NCI-H2107 (cell line): ENCODE measurements at places on chromosomes 2 and 18.

GRCh38 chr2:46270384-46270783, 26.8 kb upstream of the EPAS1 start:
- no peak for DNase-seq

DNA sequence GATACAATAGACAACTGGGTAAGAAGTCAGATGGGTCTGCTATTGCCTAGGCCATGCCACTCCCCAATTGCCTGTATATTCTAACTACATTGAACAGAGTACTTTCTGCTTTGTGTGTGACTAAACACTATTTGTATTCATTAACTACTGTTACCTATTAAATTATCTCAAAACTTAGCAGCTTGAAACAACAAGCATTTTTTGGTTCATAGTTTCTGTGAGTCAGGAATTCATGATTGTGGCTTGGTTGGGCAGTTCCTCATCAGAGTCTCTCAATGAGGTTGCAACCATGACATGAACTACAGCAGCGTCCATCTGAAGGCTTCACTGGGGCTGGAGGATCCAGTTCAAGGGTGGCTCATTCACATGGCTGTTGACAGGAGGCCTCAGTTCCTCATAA, 205.7 kb downstream of the EN1 start:
- DNase-seq = no peak

DNA sequence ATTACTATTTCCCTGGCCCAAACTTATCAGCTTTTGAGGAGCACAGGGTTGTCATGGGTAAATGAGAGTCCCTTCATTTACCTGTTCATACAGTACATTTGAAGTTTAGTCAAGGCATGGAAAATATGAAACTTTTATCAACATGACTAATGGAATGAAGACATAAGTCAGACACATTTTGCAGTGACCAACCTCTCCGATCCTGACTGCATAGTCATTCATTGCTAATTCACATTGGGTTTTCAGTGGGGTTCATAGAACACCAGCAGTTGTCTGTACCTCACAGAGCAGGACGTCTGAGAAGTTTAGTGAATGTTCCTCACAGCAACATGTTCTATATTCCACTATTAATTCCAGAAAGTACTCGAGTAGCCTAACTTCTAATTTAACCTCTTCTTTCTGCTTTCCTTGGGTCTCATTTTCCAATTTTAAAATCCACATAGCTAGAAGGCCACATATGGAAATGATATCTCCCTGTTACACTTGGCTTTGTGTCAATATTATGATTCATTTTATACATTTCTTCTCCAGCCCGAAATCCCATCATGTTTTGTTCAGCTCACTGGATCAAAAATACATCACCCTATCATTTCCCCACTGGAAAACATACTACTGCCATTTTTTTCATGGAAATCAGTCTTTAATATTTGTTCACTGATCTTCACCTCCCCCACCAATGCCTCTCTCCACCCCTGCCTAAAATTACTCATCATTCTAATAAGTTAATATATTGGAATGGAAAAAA, 65.9 kb downstream of the CDH20 start:
- no peak for DNase-seq

- DNase-seq = no peak
Observed at GRCh38 chr2:119249855-119250717, 26.5 kb downstream of the STEAP3 start.

- no peak for DNase-seq
Observed at GRCh38 chr18:67282796-67283195, 233.7 kb downstream of the DSEL start.

- DNase-seq = no peak
Observed at GRCh38 chr2:127650785-127651380, 4.9 kb downstream of the GPR17 start.

- DNase-seq = no peak
Observed at GRCh38 chr18:43642727-43643330, 365.5 kb upstream of the SYT4 start.

GRCh38 chr2:127014630-127015029, 92.3 kb downstream of the BIN1 start:
- no peak for DNase-seq

DNA sequence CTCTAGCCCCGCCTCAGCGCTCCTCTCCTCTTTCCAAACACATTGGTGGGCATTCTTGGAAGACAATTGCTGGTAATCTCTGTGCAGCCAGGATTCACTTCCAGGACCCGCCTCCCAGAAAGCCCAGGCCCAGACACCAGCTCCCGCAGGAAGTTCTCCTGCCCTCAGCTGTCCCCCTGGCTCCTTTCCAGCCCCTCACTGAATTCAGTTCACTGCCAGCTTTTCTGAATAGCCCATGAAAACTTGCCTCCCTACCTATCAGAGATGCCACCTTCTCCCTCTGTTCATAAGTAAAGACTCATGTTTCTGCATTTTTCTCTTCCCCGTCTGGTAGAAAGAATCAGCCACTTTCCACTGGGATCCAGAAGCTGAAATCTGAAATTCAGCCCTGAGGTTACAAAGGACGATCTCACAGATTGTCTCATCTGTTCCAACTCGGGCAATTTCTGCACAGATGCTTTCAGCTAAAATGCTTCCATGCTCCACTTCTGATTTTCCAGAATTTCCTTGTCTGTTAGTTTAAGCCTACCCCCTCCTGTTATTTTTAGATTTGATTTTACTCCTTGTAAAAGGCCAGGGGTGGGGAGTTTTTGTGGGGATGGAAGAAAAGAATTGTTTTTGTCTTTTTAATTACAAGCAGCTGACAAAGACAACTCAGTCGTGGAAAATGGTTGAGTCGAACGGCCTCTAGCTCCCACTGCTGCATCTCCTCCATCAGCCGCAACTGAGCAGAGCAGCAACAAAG, 98.1 kb downstream of the SP3 start:
- no peak for DNase-seq

DNA sequence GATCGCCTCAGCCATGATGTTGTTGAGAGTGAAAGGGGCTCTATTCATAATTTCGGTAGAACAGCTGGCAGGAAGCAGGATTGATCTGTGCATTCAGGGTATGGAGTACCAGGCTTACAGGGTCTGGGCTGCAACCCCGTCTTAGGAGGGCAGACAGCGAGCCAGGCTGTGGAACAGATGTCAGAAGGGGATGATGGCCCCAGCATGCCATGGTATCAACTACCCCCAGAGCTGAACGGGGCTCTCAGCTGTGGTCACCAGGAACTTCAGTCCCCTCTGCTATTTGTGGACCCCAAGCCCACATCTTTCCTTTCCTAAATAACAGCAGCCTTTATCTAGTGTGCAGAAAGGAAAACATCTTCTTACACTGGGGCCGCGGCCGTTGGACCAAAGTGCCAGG, 422.2 kb upstream of the SALL3 start:
- no peak for DNase-seq

- DNase-seq = no peak
Observed at GRCh38 chr18:55161916-55162315, 202.7 kb upstream of the CCDC68 start.

DNA sequence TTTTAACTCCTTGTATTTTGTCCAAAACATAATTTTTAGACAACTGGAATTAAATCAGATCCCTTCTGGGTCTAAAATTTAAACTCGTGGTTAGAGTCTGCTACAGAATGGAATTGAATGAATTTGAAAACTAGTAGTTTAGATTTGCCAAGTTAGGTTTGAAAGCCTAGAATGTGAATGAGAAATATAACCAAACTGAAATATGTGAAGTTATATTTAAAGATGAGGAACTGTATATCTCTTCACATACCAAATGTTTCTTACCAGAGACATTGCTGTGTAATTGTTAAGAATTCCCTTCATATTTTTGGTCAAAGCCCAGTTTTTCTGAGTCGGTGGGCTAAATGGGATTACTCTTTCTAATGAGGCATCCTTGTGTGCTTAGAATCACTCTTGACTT, 74.2 kb downstream of the LPIN1 start:
- DNase-seq = no peak

DNA sequence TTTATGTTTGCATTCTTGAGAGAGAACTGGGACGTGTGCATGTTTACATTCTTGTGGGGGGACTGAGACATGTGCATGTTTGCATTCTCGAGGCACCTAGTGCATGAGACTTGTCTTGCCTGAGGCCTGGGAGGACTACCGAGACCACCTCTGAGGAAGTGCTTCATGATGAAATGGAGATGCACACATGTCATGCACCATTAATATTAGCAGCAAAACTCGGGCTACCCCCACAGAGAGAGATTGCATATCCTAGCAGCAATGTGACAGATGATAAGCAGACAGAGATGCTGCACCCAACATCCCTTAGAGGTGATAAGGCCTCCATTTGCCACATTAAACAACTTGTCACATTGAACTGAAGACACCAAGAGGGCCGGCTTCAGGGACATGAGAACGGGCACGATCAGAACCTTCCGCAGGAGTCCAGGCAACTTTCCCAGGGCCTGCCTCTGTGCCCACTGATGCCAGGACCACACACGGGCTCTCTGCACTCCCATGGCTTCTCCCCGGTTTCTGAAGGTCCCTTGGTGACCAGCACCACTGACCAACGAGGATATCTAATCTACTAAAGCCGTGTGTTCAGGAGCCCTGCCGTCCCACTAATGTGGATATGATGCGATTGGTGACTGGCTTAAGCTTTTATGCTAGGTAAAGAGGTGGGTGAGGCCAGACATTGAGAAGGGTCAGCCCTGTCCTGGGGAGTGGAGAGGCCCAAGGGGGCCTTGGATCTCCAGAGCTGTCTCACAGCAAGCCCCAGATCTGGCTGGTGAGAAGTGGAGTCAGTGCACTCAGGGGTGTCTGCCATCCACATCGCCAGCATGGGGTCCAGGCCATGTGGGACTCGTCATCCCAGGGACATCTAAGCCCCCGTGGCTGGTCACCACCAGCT, 208.3 kb downstream of the NDUFA10 start:
- DNase-seq = no peak

DNA sequence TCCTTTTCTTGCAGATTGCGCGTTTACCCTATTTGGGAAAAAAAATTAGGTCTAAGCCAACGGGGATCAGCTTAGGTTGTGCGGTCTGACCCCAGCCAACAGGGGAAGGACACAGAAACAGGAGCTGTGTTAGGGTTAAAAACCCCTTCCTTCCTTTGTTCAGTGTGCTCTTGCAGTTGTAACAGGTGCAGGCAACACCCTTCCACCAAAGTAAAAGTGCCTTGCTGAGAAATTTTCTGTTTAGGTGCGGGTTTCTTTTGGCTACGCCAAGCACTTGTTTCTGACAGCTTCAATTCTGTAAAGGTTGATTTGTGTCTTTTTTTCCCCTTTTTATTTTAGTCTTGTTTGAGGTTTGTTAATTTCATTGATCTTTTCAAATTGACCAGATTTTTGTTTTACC, 92.5 kb downstream of the PTPN4 start:
- DNase-seq = no peak

GRCh38 chr18:54558609-54559585, 32.1 kb upstream of the DYNAP start:
- DNase-seq = no peak

DNA sequence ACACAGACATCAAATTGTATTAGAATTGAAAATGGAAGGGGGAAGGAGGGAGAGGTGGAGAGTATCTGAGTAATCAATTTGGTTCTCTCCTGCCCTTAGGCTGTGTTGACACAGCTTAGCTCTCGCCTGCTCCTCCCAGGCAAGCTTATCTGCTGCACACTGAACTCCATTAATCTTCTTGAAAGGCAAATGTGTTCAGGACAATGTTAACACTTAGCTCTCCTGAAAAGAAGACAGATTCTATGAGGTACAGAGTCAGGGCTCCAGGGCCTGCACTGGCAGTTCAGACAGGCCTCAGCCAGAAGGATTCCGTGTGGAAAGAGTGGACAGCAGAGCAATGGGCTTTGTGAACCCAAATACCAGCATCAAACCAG, 430.0 kb upstream of the TNP1 start:
- no peak for DNase-seq

- DNase-seq = no peak
Observed at GRCh38 chr2:105238664-105239240, 2.8 kb upstream of the GPR45 start.

DNA sequence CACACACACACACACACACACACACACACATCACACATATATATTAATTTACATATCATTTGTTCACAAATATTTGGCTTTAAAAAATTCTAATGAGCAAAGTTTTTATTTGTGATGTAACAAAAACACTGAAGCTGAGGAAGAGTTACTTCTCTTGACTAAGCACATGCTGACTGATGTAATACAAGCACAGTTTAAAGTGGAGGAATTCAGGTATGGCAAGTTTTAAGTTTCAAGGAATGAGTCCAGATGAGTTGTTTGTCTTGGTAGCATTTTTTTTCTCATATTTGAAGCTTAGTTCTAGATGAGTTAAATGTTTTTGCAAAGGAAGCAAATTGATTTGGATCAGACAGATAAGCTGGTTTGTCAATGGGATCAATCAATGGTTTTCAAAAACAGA, 20.2 kb upstream of the CALCRL start:
- DNase-seq = no peak

DNA sequence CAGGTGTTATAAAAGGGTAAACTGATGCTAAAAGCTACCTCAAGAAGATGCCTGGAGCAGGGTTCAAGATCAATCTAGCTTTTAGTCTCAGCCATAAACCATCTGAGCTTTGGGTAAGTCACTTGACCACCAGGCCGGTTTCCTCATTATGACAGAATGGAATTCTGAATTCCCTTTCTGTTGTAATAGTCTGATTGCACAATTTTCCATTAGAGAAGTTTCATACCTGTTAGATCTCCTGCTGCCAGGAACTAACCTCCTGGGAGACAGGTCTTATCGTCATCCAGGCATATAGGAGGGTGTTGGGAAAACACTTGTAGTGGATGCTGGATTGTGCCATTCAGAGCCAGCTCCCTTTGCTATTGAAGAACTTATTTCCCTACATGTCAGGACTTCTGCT, 272.5 kb downstream of the TDRD15 start:
- DNase-seq = no peak

- no peak for DNase-seq
Observed at GRCh38 chr2:147998203-147998602, 22.3 kb downstream of the ORC4 start.

DNA sequence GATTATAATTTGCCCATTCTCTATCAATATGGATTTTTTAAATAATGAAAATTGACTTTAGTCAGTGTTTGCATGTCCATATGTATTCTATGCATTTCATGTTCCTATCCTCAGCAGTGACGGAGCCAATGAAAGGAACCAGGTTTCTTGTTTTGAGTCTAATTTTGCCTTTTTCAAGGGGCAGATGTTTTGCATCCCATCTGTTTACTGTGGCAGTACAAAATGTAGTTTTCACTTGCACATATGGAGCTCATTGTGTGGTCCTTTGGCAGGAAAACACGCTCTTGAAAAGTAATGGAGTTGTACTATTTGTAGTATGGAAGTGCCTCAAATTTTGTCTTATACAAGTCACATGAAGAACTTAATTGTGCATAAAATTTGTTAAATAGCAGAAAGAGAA, 127.8 kb downstream of the AGPS start:
- no peak for DNase-seq

GRCh38 chr18:59150236-59150635, 10.6 kb downstream of the SEC11C start:
- no peak for DNase-seq

- no peak for DNase-seq
Observed at GRCh38 chr18:47163241-47163640, 12.9 kb downstream of the IER3IP1 start.

DNA sequence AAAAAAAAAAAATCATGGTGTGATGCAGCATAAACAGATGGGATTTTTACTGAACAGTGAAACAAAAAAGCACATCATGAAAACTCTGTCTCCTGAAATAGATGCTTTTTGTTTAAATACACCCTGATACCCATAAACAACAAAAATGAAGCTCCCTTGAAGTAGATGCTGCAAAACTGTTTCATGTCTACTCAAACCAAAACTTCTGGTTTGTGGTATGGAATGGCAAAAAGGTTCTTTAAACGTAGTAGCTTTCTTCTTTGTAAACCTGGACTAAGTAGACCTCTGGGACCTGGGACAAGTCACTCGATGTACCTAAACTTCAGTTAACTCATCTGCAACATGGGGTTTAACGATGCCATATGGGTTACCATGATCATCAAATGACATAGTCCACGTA, 64.4 kb upstream of the RAPH1 start:
- no peak for DNase-seq
